ENCODE measurements at places on chromosomes 12 and 14.

DNA sequence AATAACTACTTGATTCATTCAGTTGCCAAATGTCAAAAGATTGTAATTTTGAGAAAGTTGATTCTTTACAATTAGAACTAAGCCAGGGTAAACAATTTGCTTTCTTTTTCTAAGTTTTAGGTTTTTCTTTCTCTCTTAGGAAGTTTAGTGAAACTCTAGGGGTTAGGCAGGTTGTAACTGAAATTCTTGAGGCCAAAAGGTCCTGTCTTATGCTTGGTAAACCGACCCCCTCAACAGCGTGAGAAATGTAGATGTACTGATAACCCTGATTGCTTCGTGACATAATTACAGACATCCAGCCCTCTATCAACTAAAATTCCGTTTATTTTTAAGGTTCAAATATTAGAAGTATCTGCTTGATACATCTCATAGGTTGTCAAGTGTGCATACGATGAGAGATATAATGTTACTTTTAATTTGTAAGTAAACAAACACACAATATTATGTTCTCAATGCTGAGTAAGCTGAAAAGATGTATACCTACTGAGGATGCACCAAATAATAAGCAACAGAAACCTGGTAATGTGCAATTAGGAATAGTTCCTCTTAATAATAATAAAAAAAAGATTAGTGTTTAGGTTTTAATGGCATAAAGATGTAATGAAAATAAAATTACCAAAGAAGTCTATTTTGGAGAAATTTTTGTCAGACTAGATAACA lies 7.2 kb downstream of the FUT8 start:
- H3K4me3 ChIP-seq = no peak overlapping the region
- no peak overlapping the region for H3K27ac ChIP-seq
- no peak for DNase-seq
- no peaks in the 10 kb centered on the region for H3K27me3 ChIP-seq
- H3K4me1 ChIP-seq = no peaks in the 10 kb centered on the region

GRCh38 chr14:75222208-75222701 lies 45.8 kb upstream of the TMED10 start:
- H3K4me3 ChIP-seq = no peak overlapping the region
- H3K27ac ChIP-seq = no peak overlapping the region

GRCh38 chr14:105195522-105196264 lies 14.6 kb upstream of the NUDT14 start:
- H3K4me1 ChIP-seq = no peaks in the 10 kb centered on the region
- no peak for DNase-seq
- no peaks in the 10 kb centered on the region for H3K36me3 ChIP-seq
- peak overlapping the region; percentile 37 for H3K27ac ChIP-seq

- no peak overlapping the region for H3K27ac ChIP-seq
- H3K4me3 ChIP-seq = no peak overlapping the region
- no peaks in the 10 kb centered on the region for H3K27me3 ChIP-seq
- H3K4me1 ChIP-seq = no peaks in the 10 kb centered on the region
- H3K36me3 ChIP-seq = no peaks in the 10 kb centered on the region
These were observed 20.3 kb downstream of the PPM1H start for GRCh38 chr12:62914443-62915203.

- H3K27ac ChIP-seq = no peak overlapping the region
- H3K4me3 ChIP-seq = no peak overlapping the region
- peaks cover 4% of the 10 kb centered on the region for H3K4me1 ChIP-seq
- no peaks in the 10 kb centered on the region for H3K36me3 ChIP-seq
- H3K27me3 ChIP-seq = no peaks in the 10 kb centered on the region
These were observed 13.8 kb upstream of the SLC38A2 start for GRCh38 chr12:46386360-46386867.

- H3K4me1 ChIP-seq = no peaks in the 10 kb centered on the region
- no peak for DNase-seq
- no peaks in the 10 kb centered on the region for H3K36me3 ChIP-seq
- no peaks in the 10 kb centered on the region for H3K27me3 ChIP-seq
These were observed 150.9 kb upstream of the FRMD6 start for GRCh38 chr14:51500776-51501175.

DNA sequence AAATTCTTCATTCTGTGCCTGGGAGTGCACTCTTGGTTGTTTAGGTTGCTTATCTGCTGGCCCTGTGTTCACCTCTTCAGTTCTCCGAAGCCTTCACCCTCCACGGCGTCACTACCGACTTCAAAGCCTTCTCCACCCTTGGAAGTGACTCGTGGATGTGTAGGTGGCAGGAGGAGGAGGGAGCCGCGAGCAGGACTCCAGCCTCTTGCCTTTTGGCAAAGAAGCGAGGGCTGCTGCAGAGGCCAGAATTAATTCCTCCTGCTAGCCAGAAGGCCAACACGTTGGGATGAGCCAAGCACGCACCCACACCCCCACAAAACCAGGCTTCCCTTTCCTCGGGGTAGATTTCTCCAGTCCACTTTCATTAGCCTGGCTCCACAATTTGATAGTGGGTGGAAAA lies 86.5 kb downstream of the TBX5 start:
- no peaks in the 10 kb centered on the region for H3K27me3 ChIP-seq
- H3K36me3 ChIP-seq = no peaks in the 10 kb centered on the region
- no peak overlapping the region for H3K27ac ChIP-seq
- DNase-seq = no peak
- no peaks in the 10 kb centered on the region for H3K4me1 ChIP-seq

- peak within 1 kb of the TSS; percentile 80 for H3K27ac ChIP-seq
- DNase-seq = peak; percentile 98
- H3K4me1 ChIP-seq = peaks cover 12% of the 10 kb centered on the region
- peaks cover 7% of the 10 kb centered on the region for H3K36me3 ChIP-seq
These were observed at the start of the genes CINP and TECPR2 for GRCh38 chr14:102362545-102363181. TSS of gene CINP (minus strand) at chr14:102362890. CDS start at chr14:102362851, 39 bp downstream. TSS of gene TECPR2 (plus strand) at chr14:102362941. CDS start at chr14:102376722, 13,781 bp downstream.

DNA sequence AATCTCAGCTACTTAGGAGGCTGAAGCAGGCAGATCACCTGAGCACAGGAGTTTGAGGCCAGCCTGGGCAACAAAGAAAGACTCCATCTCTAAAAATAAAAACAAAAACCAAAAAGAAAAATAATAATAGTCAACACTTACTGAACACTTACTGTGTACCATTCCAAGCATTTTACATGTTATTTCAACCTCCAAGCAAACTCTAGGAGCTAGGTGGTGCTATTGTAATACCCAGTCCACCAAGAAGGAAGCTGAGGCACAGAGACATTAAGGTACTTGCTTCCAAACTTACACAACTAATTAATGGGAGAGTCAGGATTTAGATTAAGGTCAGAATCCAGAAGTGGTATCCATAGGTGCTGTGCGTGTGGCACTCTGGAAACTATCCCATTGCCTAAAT lies 13.7 kb upstream of the OR6J1 start:
- H3K4me1 ChIP-seq = peaks cover 16% of the 10 kb centered on the region
- no peaks in the 10 kb centered on the region for H3K36me3 ChIP-seq
- H3K27ac ChIP-seq = peak overlapping the region; percentile 8
- no peaks in the 10 kb centered on the region for H3K27me3 ChIP-seq
- no peak for DNase-seq
- H3K4me3 ChIP-seq = no peak overlapping the region

DNA sequence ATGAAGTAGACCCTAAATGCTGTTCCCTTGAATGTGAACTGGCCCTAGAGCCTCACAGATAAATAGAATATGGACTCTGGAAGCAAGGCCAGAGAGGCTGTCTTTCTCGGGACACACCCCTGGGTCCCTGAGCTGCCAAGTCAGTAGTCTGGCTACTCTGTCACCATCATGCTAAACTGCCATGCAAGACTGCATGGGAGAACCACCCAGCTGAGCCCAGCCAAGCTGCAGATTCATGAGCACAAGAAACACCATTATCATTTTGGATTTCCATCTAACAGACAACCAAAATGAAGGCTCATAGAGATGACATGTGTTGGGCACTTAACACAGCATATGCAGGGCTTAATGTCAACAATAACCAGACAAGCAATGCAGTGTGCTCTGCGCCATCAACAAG lies 53.3 kb downstream of the CHGA start:
- H3K27me3 ChIP-seq = no peaks in the 10 kb centered on the region
- no peaks in the 10 kb centered on the region for H3K4me1 ChIP-seq
- no peak overlapping the region for H3K4me3 ChIP-seq
- no peak overlapping the region for H3K27ac ChIP-seq
- no peaks in the 10 kb centered on the region for H3K36me3 ChIP-seq
- DNase-seq = no peak

DNA sequence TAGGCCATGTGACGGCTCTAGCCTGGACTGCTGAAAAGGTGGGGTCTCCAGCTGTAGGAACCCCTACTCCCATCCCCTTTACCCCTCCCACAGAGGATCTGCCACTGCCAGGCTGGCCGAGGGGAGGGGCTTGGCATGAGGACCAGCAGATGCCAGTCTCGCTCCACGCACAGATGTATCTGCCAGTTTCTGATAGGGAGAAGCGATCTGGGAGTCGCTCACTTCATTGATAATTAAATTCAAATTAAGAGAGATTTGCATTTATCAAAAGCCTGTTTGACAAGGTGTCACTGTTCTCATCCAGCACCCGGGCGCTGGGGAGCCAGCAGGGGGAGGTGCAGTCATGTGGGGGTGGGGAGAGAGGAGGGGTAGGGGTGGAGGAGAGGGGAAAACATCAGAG lies 217.6 kb upstream of the MYL2 start:
- no peaks in the 10 kb centered on the region for H3K27me3 ChIP-seq
- no peaks in the 10 kb centered on the region for H3K4me1 ChIP-seq
- no peaks in the 10 kb centered on the region for H3K36me3 ChIP-seq
- H3K4me3 ChIP-seq = no peak overlapping the region

DNA sequence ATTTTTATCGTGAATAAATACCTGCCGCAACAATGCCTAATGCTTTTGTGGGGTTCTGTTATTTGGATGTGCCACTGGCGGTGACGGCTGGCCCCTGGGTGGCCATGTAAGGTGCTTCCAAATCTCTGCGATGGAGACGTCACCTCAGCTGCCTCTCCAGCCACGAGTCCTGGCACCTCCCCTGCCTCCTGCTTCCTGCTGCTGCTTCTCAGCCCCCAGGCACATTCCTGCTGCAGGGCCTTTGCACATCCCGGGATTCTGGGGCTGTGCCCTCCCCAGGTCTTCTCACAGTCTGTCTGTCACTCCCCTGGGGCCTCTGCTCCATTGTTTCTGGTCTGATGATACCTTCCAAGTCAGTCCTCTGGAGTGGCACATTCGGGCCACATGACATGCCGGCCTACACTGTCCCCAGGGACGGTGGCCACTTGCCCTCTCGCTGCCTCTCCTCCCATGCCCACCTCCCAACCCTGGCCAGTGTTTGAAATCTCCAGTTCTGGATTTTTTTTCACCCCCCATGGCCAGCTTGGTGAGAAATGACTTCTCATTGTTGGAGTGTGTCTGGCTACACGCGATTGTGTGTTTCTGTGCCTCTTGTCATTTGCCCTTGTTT lies 151.8 kb downstream of the KIF26A start:
- no peak overlapping the region for H3K27ac ChIP-seq
- no peak overlapping the region for H3K4me3 ChIP-seq
- DNase-seq = no peak
- H3K4me1 ChIP-seq = no peaks in the 10 kb centered on the region
- H3K27me3 ChIP-seq = peaks cover 2% of the 10 kb centered on the region

- no peaks in the 10 kb centered on the region for H3K36me3 ChIP-seq
- H3K4me3 ChIP-seq = no peak overlapping the region
- no peak overlapping the region for H3K27ac ChIP-seq
These were observed 37.7 kb downstream of the PPFIBP1 start for GRCh38 chr12:27561535-27562350.

DNA sequence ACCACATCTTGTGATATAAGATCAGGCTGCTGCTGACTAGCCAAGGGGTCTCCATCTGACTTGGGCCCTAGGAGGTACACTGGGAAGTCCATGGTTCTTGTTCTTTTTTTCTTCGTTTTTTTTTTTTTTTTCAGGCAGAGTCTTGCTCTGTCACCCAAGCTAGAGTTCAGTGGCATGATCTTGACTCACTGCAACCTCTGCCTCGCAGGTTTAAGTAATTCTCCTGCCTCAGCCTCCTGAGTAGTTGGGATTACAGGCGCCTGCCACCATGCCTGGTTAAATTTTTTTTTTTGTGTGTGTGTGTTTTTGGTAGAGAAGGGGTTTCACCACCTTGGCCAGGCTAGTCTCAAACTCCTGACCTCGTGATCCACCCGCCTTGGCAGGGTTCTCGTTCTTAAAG lies 178.2 kb downstream of the RMST start:
- H3K4me3 ChIP-seq = no peak overlapping the region
- no peak for DNase-seq
- H3K27me3 ChIP-seq = no peaks in the 10 kb centered on the region
- no peaks in the 10 kb centered on the region for H3K36me3 ChIP-seq

DNA sequence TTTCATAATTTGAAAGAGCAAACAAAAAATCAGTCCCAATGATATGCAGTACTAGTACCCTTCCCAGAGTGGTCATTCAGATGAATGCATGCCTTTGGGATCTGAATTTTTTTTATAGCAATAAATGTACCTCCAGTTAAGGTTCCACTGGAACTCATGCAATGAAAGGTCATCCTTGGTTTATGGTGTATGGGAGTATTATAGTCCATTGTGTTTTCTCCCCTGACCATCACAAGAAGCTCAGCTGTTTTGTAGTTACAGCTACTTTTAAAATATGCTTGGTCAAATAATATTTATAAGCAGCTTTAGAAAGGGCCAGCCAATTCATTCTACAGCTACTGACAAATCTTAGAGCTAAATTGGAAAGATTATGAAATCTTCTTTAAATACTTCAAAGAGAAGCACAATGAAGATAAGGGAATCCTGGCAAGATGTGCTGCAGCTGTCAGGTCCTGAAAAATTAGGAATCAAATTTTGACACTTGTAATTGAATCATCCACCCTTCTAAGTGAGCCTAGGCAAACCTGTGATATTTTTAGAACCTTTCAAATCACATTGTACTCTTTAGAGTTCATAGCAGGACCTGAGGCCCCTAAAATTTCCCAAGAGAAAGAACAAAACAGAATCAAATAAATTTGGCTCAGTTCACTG lies 46.5 kb downstream of the IFT81 start:
- DNase-seq = no peak
- H3K27ac ChIP-seq = no peak overlapping the region
- H3K4me3 ChIP-seq = no peak overlapping the region
- H3K27me3 ChIP-seq = no peaks in the 10 kb centered on the region
- peaks cover 6% of the 10 kb centered on the region for H3K36me3 ChIP-seq
- no peaks in the 10 kb centered on the region for H3K4me1 ChIP-seq

DNA sequence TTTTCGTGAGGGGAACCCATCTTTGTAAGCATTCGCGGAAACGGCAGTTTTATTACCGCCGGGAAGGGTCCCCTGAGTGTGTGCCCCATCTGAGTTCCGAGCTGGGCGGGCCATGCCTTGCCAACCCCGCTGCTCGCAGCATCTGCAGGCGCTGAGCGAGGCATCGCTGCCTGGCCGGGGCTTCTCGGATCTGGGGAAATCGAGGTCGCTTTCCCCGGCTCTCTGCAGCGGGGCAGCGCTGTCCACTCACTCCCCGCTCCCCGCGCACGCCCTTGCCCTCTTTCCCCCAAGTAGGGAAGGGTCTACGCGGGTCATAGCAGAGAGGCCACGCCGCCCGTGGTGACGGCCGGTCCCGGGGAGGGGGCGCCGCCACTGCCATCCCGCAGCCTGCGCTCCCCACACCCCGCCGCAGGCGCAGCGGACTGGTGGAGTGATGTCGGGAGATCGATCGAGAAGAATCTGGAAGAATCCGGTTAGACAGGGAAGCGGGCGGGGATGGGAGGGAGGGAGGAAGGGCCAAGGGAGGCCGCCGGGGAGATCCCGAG lies 507 bp upstream of the FKBP4 start:
- H3K27ac ChIP-seq = peak overlapping the region; percentile 87
- H3K27me3 ChIP-seq = no peaks in the 10 kb centered on the region
- DNase-seq = no peak
- peaks cover 17% of the 10 kb centered on the region for H3K36me3 ChIP-seq

Measured in kidney (tissue), 22 donors.